Body of pancreas (tissue), 4 donors: ENCODE measurements at places on chromosomes 4 and X. TPM values are rescaled to one million over a fixed set of nuclear protein-coding genes. Genes with fewer than 3 reads are reported as not detected.

- DNase-seq, result no peak
Observed at GRCh38 chrX:70254063-70254400, 6.0 kb downstream of the P2RY4 start.

- DNase-seq, result no peak
Observed at GRCh38 chrX:78839711-78840110, 92.2 kb downstream of the LPAR4 start.

The FRAS1 gene
- total RNA-seq, result 22.6 TPM

GRCh38 chr4:165440415-165441158 lies 61.8 kb downstream of the CPE start:
- DNase-seq, result no peak

DNA sequence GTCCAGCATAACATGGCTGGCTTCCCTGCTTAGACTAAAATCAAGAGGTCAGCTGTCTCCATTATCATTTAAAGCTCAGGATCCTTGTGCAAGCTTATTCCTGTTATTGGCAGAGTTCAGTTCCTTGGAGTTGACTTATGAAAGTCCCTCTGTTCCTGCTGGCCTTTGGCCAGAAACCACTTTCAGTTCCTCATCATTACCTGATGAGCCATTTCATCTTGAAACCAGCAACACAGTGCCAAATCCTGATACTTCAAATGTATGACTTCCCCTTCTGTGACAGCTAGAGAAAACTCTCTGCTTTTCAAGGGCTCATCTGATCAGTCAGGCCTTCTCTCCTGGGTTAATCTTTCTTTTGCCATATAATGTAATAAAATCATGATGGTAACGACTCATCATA lies 110.6 kb upstream of the FSTL5 start:
- DNase-seq, result no peak

DNA sequence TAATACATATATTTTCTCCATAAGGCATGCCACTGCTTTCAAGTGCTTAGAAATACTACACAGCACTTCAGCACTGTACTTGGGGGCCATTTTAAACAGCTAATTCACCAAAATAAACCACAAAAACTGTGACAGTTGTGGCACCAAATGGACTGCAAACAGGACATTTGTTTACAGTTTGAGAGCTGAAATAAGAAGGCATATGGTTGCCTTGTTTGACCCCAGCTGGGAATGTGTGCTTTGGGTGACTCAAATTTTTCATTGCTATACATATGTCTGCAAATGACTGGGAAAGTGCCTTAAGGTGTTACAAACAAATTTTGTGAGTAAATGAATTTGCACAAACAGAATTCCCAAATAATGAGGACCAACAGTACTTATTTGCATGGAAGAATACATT lies 124.2 kb downstream of the BANK1 start:
- DNase-seq, result no peak

DNA sequence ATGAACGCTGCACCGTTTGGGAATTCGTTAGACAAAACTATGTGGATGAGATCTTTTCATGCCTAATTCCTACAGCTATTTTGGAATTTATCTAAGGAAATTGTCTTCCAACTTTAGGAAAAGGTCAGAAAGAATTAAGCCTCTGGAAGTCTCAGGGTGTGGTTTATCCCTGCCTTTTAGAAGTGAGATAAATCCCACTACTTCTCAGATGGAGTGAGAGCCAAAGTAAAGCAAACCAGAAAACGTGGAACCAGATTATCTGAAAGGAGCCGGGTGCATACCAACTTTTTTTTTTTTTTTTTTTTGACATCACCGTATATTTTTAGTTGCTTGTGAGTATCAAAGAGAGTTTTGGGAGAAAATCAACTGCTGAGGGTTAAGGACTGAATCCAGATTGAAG lies 79.6 kb downstream of the VCX2 start:
- no peak for DNase-seq

GRCh38 chr4:173237152-173237551 lies 68.5 kb downstream of the GALNT7 start:
- no peak for DNase-seq

The ZNF732 gene
- not detected for total RNA-seq

The ENOX2 gene
- total RNA-seq, result 7.9 TPM

The GAGE12J gene
- total RNA-seq, result not detected

- peak; percentile 5 for DNase-seq
Observed at GRCh38 chr4:180828455-180829018, 1414.7 kb upstream of the TENM3 start.

DNA sequence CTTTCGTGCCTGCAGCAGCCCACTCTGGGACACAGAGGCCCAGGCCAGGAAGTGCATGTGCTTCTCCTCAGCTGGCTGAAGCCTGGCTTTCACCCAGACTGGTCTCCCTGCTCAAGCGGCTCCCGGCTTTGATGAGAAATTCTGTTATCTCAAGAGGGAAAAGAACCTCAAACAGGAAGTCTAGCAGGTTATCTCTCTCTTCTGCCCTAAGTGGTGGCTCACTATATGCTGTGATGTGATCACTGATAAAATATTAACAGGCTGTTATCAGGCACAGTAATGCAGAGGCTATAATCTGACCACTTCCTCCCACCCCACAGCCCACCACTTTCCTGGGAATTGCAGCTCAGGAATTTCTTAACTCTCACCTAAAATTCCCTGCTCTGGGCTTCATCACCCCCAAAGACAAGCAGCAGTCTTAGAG lies 13.3 kb downstream of the CLDN2 start:
- DNase-seq, result peak; percentile 58

The TLR1 gene
- 20.8 TPM for total RNA-seq

The CTAG1B gene
- total RNA-seq, result not detected

GRCh38 chr4:6987588-6987961 lies 55.6 kb upstream of the TADA2B start:
- no peak for DNase-seq

The ASB11 gene
- not detected for total RNA-seq

GRCh38 chr4:86857341-86858052 lies 8.3 kb upstream of the SLC10A6 start:
- DNase-seq, result no peak

- no peak for DNase-seq
Observed at GRCh38 chrX:31061091-31061490, 10.8 kb downstream of the FTHL17 start.

DNA sequence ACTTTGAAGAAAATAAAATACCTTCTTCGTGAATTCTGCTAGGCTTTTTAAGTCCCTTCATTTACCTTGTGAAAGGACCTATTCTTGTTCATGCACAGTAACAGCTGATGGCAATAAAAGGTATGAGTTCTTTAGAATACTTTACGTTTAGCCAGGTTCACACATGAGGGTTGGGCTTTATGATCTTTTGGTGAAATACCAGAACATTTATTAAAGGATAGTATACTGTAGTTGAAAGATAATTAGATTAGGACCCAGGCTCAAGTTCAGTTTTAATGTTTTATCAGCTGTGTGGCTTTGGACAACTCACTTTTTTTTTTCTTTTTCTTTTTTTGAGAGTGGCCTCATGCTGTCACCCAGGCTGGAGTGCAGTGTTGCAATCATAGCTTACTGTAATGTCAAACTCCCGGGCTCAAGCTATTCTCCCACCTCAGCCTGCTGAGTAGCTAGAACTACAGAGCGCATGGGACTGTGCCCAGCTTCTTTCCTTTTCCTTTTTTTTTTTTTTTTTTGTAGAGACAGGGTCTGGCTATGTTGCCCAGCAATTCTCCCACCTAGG lies 28.2 kb upstream of the NEIL3 start:
- DNase-seq, result peak; percentile 4
